ENCODE measurements at places on chromosomes 6 and 20.

DNA sequence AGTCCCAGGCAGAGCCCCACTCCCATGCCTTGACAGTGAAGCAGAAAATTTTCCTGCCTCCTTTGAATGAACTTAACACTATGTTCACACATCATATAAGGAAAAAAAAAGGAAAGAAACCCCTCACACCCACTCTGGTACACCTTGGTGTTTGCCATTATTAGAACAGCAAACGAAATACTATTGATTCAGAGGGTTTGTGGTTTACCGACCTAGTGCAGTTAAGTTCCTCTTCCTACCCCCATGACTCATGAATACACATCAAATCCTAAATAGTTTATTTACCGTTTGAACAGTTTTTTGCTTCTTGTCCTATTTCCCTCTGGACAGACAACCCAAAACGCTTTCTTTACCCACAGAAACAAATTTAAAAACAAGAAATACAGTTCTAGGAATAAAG, 237.7 kb downstream of the FOXA2 start:
- DNase-seq, result peak; percentile 79

DNA sequence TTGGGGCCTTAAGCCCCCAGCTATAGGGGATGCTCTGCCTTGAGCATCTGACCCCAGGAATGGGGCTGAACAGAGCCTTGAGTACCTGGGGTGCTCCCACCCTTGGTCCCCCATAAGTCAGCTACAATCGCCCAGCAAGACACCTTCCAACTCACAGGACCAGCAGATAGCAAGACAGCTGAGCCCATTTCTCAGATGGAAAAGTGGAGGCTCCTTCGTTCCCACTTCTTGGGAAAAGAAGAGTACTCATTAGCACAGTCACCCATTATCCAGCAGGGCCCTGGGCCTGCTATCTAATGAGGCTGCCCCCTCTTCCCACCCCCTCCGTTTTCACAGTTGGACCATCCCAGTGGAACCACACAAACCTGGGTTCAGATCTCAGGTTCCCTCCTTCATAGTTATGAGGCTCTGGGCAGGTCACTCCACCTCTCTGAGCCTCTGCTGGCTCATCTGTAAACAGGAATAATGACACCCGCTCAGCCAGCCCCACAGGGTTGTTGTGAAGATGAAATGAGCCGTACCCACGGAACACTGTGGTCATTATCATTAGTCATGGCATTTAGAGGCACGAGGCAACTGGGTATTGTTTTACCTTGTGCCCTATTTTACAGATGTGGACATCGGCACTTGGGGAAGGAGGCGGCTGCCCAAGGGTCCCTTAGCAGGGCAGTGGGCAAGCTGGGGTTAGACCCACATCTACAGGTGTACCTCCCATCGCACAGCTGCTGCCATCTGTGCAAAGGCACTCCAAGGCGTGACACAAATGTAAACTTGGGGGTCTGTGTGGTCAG, 4.5 kb downstream of the LPIN3 start:
- DNase-seq, result no peak

GRCh38 chr20:3156811-3157619, 2.6 kb downstream of the FASTKD5 start:
- peak; percentile 76 for DNase-seq

- DNase-seq, result peak; percentile 51
These were observed 589.7 kb downstream of the CBLN4 start for GRCh38 chr20:55415567-55416142.

GRCh38 chr20:43984587-43984986, 69.9 kb downstream of the TOX2 start:
- DNase-seq, result no peak

- no peak for DNase-seq
These were observed 76.8 kb upstream of the SYNDIG1 start for GRCh38 chr20:24392612-24393011.

GRCh38 chr20:41135888-41136679, 1.3 kb upstream of the PLCG1 start:
- DNase-seq, result no peak

GRCh38 chr20:37526238-37526838, 1.3 kb downstream of the BLCAP start:
- DNase-seq, result peak; percentile 54

DNA sequence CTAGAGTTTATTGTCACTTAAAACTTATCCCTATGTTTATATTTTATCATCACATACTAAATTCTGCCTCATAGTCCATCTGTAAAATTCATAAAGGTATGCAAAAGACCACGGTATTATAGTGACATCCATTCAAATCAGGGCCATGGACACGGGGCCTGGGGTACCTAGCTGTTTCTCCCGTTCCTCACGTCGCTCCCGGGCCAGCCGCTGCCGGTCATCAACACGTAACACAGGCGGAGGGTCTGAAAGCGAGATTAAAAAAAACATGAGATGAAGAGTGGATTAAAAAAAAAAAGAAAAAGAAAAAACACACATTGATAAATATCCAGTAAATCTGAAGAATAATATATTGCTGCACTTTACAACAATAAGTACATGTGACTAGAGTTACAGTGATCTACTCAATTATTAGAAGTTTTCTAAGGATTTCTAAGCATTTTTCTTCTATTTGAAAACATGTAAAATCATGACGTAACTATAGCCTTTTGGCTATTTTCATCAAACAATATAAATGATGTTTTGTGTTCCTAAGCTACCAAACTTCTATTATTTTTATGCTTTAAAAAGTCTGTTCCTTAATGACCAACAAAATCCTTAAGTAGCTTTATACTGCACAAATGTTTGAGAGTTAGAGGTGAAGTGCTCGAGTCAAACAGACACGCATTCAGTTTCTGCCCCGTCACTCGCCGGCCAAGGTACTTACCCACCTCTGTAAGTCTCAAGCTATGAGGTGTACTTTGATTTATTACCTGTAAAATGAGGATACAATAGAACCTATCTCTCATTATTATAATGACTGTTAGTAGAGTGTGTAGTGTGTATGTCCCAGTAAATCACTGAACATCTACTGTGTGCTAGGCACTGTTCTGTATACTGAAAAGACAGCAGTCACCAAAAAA, 122.1 kb upstream of the BCLAF1 start:
- DNase-seq, result no peak

DNA sequence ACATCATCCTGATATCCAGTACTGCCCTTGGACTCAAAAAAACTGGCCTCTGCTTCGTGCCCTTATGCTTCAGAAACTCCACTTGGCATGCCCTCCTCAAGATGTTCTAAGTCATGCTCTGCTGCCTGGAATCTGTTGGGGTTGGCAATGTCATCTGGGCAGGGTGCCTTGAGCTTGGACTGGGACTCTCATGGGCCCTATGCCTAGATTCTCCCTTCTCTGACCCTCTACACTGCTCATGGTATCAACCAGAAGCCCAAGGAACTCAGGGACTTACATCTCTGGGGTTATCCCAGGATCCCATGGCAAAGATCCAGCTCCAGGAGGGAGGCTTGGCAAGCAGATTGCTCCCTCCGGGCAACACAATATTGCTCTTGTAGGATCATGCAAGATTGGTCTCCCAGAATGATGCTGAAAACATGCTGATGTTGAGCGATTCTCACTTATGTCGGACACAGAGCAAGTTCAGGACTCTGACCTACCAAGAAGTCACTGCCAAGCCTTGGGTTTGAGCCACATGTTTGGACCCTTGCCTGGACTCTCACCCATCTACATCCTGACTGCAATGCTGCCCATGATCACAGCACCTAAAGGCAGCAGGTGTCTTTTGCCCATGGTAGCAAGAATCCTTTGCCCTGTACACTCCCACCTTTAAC, 88.8 kb downstream of the ADAT2 start:
- no peak for DNase-seq

DNA sequence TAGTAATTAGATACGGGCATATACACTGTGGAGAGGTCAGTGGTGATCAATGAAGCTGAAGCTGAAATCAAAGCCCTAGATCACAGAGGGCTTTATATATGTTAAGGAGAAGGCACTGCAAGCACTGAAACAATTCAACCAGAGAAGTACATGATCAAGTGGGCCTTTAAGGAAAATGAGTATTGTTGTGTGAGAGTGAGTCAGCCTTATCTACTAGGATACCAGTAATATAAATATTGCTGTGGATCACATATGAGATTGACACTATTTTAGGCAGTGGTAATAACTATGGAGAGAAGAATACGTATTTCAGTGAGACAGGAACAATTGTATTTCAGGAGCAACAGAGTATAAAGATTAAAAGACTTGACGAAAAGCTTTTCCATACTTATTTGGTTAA, 1172.2 kb upstream of the GJE1 start:
- DNase-seq, result no peak

DNA sequence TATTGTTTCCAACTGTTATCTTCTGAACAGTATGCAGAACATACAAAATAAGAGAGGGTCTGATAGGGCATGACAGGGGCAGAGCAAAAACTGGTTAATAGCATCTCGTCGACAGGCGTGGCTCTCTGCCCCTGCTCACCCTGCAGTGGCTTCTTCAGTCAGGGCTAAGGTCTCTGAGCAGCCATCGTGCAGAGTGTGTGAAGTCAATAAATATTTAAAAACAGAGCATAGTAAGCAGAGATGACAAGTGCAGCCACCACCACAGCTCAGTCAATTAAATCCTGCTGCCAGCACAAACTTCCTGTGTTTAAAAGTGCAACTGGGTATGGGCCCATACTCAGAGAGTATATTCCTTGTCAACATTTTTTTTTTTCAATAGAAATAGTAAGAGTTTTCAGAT, 373.4 kb upstream of the AGPAT4 start:
- no peak for DNase-seq

- DNase-seq, result no peak
These were observed 89.5 kb upstream of the PHACTR1 start for GRCh38 chr6:12627053-12627452.

DNA sequence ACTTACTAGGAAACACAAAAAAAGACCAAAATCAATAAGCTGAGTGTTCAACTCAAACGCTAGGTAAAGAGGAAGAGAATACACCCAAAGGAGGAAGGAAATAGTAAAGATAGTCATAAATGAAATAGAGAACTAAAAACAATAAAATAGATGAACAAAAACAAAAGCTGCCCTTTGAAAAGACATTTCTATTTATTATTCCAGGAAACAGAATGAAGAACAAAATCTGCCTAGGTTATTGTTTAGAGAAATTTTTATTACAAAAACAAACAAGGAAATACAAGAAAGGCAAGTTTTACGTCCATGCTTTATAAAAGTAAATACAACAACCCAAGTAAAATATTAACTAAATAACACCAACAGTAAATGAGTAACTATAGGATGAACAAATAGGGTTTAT, 20.1 kb downstream of the HLA-DMB start:
- peak; percentile 23 for DNase-seq

- DNase-seq, result no peak
These were observed 174.4 kb upstream of the FOXA2 start for GRCh38 chr20:22758815-22759214.

DNA sequence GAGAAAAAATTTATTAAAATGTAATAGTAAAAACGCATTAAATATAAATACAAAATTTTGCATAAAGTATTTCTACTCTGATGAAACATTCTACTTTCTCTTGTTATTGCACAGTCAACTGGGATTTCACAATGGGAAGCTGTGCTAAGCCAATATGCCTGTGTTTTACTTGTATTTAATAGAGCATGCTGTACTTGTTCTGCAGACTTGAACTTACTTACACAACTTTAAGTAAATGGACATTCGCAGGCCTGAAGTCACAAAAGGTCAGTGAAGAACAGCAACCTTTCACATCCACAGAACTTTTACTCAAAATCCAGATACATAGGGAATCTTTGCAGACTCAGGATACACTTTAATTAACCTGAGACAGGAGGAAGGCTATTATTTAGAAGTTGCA, 409.5 kb downstream of the BTBD3 start:
- no peak for DNase-seq

DNA sequence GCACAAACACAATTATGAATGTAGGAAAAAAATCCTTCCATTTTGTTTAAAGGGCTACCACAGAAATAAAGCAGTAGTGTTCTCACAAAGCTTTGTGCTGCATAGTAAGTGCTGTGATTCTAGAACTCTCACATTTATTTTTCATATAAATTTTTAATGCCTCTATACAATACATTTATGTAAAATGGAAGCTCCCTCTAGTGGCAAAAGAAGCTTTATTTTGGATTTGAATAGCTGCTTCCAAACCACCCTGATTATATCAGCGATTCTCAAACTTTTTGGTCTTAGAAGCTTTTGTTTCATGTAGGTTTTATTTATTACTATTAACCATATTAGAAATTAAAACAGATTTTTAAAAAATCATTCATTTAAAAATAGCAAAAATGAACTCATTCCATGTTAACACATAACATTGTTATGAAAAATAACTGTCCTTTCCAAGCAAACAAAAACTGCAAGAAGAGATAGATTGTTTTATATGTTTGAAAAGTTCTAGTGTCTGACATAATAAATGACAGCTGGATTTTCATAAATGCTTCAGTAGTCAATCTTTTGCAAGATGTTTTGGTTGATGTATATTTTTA, 38.4 kb downstream of the HS3ST5 start:
- DNase-seq, result peak; percentile 78
